ENCODE measurements at places on chromosomes 12 and 14. TPM values are rescaled to one million over a fixed set of nuclear protein-coding genes. Genes with fewer than 3 reads are reported as not detected.

CD163 gene
- not detected for total RNA-seq

DNA sequence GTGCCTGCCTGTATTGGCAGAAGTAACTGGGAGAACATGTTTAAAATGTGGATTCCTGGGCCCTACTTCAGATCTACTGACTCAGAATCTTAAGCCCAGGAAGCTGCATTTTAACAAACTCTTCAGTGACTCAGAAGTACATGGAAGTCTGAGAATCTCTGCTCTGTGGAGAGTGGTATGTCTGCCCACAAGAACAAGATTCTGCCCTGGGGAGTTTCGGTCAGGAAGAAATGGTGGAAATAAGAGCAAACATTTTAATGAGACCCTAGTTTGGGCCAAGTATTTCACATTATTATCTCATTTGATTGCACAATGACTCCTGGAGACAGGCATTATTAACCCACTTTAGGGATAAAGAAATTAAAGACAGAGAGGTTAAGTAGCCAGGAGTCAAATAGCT lies 8.2 kb downstream of the ALDH1L2 start:
- DNase-seq, result no peak

- no peak for DNase-seq
Measured at GRCh38 chr14:55045087-55045486, 6.4 kb upstream of the MAPK1IP1L start.

FRMD6 gene
- 4.9 TPM for total RNA-seq

DNA sequence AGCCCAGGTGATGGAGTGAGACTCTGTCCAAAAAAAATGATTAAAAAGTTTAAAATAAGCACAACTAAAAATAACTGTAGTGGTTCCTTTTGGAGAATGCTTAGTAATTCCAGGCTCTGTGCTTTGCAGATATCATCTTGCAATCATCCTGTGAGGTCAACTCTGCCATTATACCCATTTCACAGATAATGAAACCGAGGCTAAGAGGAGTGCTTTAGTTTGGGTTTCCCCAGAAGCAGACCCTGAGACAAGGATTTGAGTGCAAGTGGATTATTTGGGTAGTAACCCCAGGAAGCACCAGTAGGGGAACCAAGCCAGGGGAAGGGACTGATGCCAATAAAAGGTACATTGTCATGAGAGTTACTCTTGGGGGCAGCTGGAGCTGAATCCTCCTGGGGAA lies 44.7 kb downstream of the RIN3 start:
- DNase-seq, result no peak

C12orf76 gene
- 36.6 TPM for total RNA-seq

DNA sequence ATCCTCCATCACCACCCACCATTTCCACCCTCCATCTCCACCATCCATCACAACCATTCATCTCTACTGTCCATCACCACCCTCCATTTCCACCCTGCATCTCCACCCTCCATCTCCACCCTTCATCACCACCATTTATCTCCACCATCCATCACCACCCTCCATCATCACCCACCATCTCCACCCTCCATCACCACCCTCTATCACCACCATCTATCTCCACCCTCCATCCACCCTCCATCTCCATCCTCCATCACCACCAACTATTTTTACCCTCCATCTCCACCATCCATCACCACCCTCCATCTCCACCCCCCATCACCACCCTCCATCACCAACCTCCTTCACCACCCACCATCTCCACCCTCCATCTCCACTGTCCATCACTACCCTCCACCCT lies 4.7 kb upstream of the CEP170B start:
- DNase-seq, result no peak

DNA sequence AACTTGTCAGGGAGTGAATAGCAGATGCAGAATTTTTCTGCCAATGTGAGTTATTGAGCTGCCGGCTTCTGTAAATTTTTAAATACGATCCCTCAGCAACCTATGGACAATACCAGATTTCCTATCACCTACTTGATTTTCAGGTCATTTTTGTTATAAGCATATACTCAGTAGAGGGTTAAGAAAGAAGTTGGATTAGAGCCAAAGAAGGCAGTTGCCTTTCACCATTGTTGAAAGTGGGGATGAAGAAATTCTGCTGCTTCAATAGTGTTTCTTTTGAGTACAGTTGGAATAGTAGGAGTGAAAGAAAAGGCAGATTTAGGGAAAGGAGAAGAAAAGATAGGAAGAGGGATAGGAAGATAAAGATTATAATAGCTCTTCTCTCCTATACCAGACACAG lies 197.1 kb downstream of the ATP23 start:
- no peak for DNase-seq
